H9 (cell line): ENCODE measurements at places on chromosomes 2 and 18. TPM values are rescaled to one million over a fixed set of nuclear protein-coding genes. Genes with fewer than 3 reads are reported as not detected.

GRCh38 chr2:79798776-79799175 lies 285.9 kb downstream of the CTNNA2 start:
- H3K4me3 ChIP-seq, result no peak overlapping the region
- DNase-seq, result no peak
- no peaks in the 10 kb centered on the region for H3K27me3 ChIP-seq
- no peak overlapping the region for H3K27ac ChIP-seq
- H3K36me3 ChIP-seq, result peaks cover 11% of the 10 kb centered on the region

DNA sequence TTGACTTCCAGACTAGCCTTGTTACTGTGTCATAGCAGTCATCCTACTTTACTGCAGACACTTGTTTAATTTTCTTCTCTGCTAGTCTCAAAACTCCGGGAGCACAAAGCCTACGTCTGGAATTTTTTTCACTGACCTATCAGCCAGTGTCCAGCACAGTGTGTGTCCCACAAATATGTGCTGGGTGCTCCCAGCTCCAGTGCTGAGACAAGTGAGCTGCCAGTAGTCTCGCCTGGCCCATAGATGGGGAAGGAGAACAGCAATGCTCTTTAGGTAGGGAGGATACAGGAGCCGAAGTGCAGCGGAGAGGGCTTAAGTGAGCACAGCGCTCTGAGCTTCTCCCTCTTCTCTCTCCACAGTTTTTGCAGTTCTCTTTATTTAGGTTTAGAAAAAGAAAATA lies 34.0 kb downstream of the ARHGAP28 start:
- H3K27ac ChIP-seq, result no peak overlapping the region
- no peak for DNase-seq
- no peak overlapping the region for H3K4me3 ChIP-seq
- no peaks in the 10 kb centered on the region for H3K27me3 ChIP-seq
- H3K36me3 ChIP-seq, result no peaks in the 10 kb centered on the region
- no peaks in the 10 kb centered on the region for H3K4me1 ChIP-seq

- H3K36me3 ChIP-seq, result peaks cover 61% of the 10 kb centered on the region
- H3K4me1 ChIP-seq, result no peaks in the 10 kb centered on the region; the same call in 1 of the 2 replicates
- H3K4me3 ChIP-seq, result no peak overlapping the region
Measured at GRCh38 chr18:51051105-51051712, 21.2 kb downstream of the SMAD4 start.

GRCh38 chr2:174192664-174193063 lies 55.7 kb downstream of the OLA1 start:
- no peak overlapping the region for H3K27ac ChIP-seq
- no peaks in the 10 kb centered on the region; the same call in 1 of the 2 replicates for H3K36me3 ChIP-seq
- H3K27me3 ChIP-seq, result no peaks in the 10 kb centered on the region
- no peak for DNase-seq
- H3K4me1 ChIP-seq, result no peaks in the 10 kb centered on the region
- no peak overlapping the region; the same call in 2 of the 3 replicates for H3K4me3 ChIP-seq

DNA sequence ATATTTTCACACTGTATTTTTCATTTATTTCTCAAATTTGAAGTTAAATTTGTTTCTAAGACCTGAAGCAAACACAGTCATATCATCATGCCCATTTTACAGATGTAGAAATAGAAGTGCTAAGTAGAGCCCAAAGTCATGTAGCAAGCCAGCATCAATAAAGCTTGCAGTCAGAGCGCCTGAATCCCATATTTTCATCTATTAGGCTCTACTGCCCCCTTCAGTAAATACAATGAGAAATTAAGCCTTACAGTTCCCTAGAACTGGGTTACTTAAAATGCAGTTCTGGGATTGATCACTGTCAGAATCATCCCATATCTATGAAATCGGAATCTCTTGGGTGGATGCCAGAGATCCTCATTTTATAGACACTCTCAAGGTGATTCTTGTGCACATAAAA lies 419.9 kb downstream of the TGIF1 start:
- no peak overlapping the region for H3K4me3 ChIP-seq
- no peaks in the 10 kb centered on the region for H3K27me3 ChIP-seq
- H3K4me1 ChIP-seq, result no peaks in the 10 kb centered on the region
- no peak overlapping the region for H3K27ac ChIP-seq
- H3K36me3 ChIP-seq, result no peaks in the 10 kb centered on the region

DNA sequence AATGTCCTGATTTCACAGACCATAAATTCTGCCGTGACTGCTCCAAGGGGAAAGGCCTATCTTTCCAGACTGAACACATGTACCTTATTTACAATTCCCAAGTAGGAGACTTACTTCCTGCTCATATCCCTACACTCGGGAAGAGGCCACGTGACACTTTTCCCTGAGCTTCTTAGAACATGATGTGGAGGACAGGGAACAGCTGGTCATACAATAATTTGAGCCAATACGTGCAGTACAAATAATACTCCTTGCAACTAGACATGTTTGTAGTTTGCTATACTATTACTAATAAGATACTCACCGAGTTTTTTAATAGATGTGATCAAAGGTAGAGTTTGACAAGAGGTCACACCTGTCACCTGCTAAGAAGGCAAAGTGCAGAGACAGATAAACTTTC lies 256.4 kb downstream of the SP3 start:
- no peaks in the 10 kb centered on the region; the same call in 1 of the 2 replicates for H3K27me3 ChIP-seq
- no peak for DNase-seq
- no peak overlapping the region for H3K4me3 ChIP-seq

DNA sequence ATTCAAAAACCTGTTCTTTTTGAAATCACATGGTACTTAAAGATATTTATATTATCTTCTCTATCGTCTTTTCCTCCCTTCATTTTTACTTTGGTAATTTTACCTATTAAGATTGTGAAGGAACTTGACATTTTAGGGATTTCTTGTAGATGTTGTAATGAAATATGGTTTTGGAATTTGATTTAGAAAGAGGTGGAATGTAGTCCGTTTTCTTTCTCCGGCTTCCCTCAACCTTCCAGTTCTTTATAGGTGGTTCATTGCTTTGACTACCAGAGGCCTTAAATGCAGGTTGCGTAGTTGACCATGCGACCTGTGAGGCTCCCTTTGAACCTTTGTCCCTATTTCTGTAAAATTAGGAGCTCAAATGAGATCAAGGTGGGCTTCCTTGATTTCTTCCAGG lies 24.5 kb downstream of the ITGA6 start:
- H3K27me3 ChIP-seq, result no peaks in the 10 kb centered on the region
- H3K36me3 ChIP-seq, result peaks cover 5% of the 10 kb centered on the region; the same call in 1 of the 2 replicates
- peaks cover 23% of the 10 kb centered on the region for H3K4me1 ChIP-seq

GRCh38 chr2:3198119-3198518 lies 179.5 kb downstream of the EIPR1 start:
- H3K27me3 ChIP-seq, result no peaks in the 10 kb centered on the region
- H3K36me3 ChIP-seq, result peaks cover 25% of the 10 kb centered on the region

DNA sequence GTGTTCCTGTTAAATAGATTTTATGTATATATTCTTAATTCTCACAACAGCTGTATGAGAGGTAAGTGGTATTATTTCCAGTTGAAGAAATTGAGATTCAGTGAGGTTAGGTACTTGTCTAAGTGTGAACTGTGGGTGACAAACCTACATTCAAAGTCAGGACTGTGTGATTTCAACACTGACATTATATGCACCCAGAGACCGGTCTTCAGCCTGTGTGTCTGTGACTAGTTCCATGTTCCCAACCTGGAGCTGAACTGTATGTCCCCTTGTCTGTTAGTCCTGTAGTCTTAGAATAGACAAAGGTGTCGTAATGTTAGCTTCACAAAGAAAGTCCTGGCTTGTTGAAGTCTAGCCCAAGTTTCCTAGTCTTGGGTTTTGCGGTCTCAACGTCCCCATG lies 17.4 kb downstream of the PLEKHB2 start:
- H3K27ac ChIP-seq, result no peak overlapping the region
- peaks cover 48% of the 10 kb centered on the region for H3K36me3 ChIP-seq
- DNase-seq, result no peak
- no peaks in the 10 kb centered on the region for H3K27me3 ChIP-seq

GRCh38 chr18:48721312-48721711 lies 182.5 kb downstream of the CTIF start:
- no peaks in the 10 kb centered on the region for H3K27me3 ChIP-seq
- H3K27ac ChIP-seq, result no peak overlapping the region
- no peak for DNase-seq
- H3K4me1 ChIP-seq, result no peaks in the 10 kb centered on the region
- no peak overlapping the region for H3K4me3 ChIP-seq

- H3K27me3 ChIP-seq, result no peaks in the 10 kb centered on the region
- H3K36me3 ChIP-seq, result peaks cover 8% of the 10 kb centered on the region
- H3K4me3 ChIP-seq, result no peak overlapping the region
- no peak for DNase-seq
- H3K27ac ChIP-seq, result no peak overlapping the region
Measured at GRCh38 chr2:69535817-69536241, 98.6 kb upstream of the NFU1 start.

DNA sequence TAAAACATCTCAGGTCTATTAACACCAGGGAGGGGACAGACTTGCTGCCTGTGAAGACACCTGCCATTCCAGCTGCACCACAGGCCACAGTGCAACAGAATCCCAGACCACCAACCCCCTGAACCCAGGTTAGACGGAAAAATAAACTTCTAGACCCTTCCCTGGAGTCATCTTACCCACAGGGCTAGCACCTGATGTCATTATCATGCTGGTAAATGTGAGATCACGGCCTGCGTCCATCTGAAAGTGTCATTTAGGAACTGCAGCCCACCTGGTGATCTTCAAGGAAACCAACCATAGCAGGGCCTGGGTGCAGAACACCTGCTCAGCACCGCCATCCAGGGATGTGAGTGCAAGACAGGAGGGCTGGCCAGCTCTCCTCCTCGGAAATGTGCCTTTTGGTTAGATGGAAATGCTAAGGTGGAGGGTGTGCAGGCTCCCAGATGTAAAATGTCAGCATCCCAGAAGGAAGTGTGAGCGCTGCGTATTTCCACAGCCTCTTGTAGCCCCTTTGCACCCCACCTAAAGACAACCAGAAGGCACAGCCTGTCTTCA lies 80.8 kb downstream of the PTGR3 start:
- no peak overlapping the region for H3K4me3 ChIP-seq
- no peaks in the 10 kb centered on the region; the same call in 1 of the 2 replicates for H3K27me3 ChIP-seq
- H3K36me3 ChIP-seq, result peaks cover 1% of the 10 kb centered on the region; the same call in 2 of the 3 replicates
- no peaks in the 10 kb centered on the region for H3K4me1 ChIP-seq
- no peak overlapping the region for H3K27ac ChIP-seq

GRCh38 chr2:136129601-136130000 lies 11.7 kb upstream of the CXCR4 start:
- no peak overlapping the region for H3K27ac ChIP-seq
- no peaks in the 10 kb centered on the region for H3K27me3 ChIP-seq
- H3K4me1 ChIP-seq, result peaks cover 5% of the 10 kb centered on the region; the same call in 1 of the 2 replicates
- DNase-seq, result no peak
- H3K4me3 ChIP-seq, result no peak overlapping the region
- H3K36me3 ChIP-seq, result no peaks in the 10 kb centered on the region

Gene RPS27A
- 1,367 and 1,415 TPM in 2 replicates for total RNA-seq

Gene LDLRAD4
- 1.8 and 3.9 TPM in 2 replicates for total RNA-seq

Gene IL36G
- total RNA-seq, result not detected in 2 replicates

Gene COL3A1
- not detected in 2 replicates for total RNA-seq

Gene GRB14
- 7.6 and 9.6 TPM in 2 replicates for total RNA-seq

Gene GNAL
- 23.8 and 24.0 TPM in 2 replicates for total RNA-seq
